Renal cortex interstitium (tissue), 15 donors: ENCODE measurements at places on chromosomes 5 and 9.

DNA sequence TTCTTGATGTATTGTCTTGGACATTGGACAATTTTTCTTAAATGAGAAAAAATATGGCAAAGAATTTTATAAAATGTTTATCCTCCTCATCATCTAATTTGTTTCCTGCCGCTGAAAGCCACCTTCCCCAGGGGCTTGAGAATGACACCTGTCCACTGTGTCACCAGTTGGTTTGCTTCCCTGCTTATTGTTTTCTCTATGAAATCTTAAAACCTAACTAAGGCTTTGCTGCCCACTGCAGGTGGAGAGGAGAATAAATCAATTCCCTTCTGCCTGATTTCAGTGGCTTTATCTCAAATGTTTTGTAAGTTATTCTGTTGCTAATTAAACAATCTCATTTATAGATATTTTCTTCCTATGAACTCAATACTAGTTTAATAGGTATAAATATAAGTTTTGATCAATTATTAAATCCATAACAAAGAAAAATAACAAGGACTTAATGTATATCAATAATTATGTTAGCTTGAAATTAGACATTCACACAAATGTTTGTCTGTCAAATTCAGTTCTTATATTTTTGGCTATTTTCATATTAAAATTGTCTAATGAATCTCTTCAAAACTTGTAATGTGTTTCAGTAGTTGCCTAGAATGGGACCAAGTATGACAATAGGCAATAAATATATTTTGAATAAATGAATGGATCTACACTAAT is 822.5 kb downstream of the PTPRD start:
- peak; percentile 41 for DNase-seq

GRCh38 chr9:121498487-121499176 is 1.0 kb downstream of the GGTA1 start:
- DNase-seq: no peak

DNA sequence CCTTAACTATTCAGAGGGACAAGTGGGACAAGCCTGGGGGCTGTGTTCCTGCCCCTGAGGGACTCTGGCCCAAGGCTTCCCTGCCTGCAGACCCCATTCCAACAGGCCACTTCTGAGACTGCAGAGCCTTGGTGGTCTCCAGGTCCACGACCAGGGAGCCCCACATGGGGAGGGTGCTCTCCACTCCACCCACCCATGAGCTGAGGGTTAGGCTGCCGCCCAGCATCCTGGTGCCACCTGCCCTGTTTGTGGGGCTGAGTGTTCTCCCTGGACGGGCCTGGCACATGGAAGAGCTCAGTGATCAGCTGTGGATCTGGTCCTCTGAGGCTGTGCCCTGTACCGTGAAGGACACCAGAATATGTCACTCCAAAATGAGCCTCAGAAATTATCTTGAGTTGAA is 2.5 kb upstream of the ABO start:
- DNase-seq: no peak

GRCh38 chr5:4015709-4016108 is 420.1 kb downstream of the IRX1 start:
- no peak for DNase-seq

DNA sequence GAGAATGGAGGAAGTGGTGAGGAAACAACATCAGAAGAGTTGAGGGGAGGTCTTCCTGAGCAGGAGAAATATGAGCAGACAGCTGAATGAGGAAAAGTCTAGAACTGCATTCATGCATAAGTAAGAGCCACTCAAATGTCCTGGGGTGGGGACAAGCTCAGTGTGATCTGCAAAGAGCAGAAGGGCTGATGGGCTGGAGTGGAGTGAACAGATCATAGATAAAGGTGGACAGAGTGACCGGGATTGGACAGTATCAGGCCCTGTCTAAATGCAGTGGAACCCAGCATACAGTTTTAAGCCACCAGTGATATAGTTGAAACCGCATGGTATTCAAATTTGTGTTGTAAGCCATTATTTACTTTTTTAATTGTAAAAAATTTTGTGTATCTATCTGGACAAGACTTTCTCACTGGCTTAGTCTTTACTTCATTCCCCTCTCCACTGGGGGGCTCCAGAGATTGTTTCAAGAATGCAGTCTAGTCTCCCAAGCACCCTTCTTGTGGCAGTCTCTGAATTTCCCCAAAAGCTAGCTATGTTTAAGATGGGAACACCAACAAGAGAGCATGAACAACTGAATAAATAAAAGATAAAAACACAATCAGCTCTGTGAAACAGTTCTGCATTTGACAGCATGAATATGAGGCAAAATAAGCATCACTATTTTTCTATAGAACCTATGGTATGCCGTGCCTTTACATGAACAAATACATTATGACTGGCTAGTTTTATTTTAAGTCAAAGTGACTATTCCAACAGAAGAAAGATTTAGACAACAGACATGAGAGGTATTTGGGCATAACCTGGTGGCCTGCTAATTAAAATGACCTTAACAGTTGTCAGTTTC is 10.7 kb upstream of the STK32A start:
- DNase-seq: no peak

- no peak for DNase-seq
Measured at GRCh38 chr5:38532165-38532669, 24.2 kb downstream of the LIFR start.

DNA sequence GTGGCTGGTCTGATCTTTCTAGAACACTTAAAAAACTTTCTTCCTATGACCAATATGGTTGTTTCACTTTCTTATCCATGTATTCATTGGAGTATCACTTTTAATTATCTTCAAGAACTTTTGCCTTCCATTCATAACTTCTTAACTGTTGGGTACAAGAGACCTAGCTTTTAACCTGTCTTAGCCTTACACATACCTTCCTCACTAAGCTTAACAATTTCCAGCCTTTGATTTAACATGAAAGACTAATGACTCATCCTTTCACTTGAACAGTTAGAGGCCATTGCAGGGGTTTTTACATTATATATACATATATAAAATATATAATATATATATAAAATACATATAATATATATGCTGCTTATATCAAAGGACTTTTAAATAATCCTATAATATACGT is 57.9 kb downstream of the ABHD17B start:
- DNase-seq: no peak
